ENCODE measurements at places on chromosomes 7 and 10. TPM values are rescaled to one million over a fixed set of nuclear protein-coding genes. Genes with fewer than 3 reads are reported as not detected.

DNA sequence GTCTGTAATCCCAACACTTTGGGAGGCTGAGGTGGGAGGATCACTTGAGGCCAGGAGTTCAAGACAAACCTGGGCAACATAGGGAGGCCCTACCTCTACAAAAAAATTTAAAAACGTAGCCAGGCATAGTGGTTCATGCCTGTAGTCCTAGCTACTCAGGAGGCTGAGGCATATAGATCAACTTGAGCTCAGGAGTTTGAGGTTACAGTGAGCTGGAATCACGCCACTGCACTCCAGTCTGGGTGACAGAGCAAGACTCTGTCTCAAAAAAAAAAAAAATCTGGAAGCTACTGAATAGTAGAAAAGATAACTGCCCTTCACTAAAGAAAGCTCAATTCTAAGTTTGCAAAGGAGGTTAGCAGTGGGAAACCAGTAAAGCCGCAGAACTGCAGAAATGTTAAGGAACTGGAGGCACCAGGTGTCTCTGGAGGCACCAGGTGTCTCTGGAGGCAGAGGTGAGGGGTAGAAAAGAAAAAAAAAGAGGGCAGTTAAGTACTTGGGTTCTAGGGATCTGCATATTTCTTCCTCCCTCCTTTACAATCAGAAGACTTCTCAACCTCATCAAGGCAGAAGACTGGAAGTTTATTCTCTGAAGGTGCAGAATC lies 56.5 kb downstream of the RNLS start:
- H3K4me1 ChIP-seq, result peaks cover 8% of the 10 kb centered on the region
- H3K36me3 ChIP-seq, result no peaks in the 10 kb centered on the region
- no peak for DNase-seq
- H3K27me3 ChIP-seq, result no peaks in the 10 kb centered on the region
- H3K4me3 ChIP-seq, result no peak overlapping the region

DNA sequence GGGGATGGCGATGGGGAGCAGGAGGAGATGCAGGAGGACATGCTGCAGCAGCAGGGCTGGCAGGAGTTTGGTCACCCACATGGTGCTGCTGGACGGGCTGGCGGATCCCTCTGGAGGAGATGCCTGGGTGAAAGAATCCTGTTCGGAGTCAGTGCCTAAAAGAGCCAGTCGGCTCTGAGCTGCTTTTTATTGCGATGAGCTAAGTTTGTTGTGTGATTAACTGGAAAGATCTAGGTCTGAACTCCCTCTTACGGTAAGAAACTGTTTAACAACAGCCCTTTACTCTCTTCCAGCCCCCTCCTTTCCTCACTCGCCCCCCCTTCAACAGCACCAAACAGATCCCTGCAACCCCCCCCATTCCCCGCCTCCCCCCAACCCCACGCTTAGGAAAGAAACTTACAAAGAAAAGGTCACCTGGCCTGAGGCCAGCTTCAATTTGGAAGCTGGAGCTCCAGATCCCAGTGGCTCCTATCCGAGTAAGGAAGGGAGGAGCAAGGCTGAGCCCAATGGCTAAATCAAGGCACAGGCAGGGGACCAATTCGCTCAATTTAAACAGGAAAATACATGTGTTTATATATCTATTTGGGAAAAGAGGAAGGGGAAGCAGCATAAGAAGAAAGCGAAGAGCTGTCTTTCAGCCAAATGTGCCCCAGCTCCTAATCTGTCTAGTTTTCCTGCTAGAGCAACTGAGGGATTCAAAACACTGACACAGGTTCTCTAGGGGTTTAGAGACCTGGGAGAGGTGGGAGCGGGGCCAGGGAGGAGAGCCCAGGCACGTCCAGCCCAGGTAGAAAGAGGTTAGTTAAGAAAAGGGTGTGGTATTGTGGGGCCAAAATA lies at the start of gene HGF:
Gene HGF (minus strand): TSS at position 157 of the 837 bp plus-strand sequence. CDS start 76 bp downstream, at position 81.
- no peaks in the 10 kb centered on the region for H3K36me3 ChIP-seq
- H3K4me1 ChIP-seq, result no peaks in the 10 kb centered on the region
- no peak for DNase-seq
- no peak within 1 kb of the TSS for H3K4me3 ChIP-seq

DNA sequence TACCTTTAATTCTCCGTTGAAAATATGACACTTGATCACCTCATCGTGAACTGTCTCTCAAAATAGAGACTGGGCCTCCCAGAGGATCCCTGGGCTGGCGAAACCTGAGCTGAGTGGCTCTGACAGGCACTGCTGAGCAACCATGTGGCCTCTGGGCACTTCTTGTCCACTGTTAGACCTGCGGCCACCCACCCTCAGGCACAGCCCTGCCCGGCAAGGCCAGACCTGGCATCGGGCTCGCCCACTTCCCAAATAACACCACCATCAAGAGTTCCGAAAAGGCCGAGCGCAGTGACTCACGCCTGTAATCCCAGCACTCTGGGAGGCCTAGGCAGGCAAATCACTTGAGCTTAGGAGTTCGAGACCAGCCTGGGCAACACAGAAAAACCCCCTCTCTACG lies 82.5 kb downstream of the COBL start:
- no peaks in the 10 kb centered on the region for H3K36me3 ChIP-seq
- H3K4me1 ChIP-seq, result no peaks in the 10 kb centered on the region
- H3K4me3 ChIP-seq, result no peak overlapping the region

DNA sequence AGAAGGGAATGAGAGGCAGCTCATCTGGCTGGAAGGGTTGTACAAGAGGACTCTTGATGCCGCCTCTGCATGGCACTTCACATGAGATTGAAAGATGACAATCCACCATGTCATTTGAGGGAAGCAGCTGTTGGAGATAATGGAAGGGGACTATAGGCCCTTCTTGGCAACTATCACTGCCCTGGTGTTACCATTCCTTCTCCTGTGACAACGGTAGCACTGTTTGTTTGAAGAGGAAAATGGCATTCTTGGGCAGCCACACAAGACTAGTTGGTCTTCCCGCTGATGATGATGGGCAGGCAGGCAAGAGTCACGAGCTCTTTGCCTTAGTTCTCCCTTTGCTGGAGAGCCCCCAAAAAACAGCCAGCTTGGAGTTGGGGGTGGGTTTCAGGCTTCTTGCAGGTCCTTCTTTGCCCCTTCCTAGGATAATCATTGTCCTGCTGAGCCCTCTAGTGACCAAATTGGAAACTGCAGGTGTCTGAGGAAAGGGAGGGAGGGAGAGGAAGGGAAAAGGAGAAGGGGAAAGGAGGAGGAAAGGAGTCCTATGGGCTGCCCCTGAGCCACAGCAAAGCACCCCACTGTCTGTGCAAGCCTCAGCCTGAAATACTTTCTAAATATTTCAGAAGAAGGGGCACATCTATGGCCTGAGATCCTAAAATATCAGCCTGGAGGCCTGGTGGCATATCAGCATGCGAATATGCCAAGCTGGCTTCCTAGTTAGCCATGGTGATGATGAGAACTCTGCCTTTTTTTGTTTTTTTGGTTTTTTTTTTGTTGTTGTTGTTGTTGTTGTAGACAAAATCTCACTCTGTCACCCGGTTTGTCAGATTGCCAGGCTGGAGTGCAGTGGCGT lies 165.6 kb upstream of the KMT2E start:
- H3K4me3 ChIP-seq, result no peak overlapping the region
- peaks cover 24% of the 10 kb centered on the region for H3K27me3 ChIP-seq
- no peaks in the 10 kb centered on the region for H3K36me3 ChIP-seq

DNA sequence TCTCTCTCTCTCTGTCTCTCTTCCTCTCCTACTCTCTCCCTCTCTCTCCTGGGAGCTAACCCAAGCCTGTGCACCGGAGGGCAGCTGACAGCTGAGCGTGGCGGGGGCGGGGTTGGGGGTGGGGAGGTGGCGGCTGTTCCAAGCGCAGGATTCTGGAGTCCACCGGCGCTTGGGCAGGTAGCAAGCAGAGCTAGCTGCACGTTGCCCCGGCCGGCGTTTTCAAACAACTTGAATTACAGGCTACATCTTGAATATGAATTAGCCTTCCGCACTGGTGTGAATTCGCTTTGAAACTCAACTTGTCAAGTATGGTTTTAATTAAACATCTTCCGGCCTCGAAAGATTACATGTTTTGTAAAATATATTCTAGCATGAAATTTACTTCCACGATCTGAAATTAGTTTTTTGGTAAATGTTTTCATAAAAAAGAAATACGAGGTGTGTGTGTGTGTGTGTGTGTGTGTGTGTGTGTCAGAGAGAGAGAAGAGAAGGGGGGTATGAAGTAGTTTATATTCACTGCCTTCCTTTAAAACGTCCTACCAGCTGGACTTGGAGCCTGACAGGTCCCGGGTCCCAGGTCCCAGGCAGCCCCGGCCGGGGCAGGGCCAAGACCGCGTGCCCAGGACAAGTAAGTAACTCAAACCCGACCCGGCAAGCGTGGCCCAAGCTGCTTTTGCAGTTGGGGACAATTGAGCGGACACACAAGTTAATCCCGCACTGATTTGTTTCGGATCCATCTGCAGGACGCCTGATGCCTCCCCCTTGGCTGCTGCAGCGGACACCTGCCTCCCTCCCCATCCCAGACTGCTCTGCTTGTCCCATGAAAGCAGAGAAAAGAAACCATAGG lies 9.0 kb upstream of the DLX6 start:
- peaks cover 97% of the 10 kb centered on the region for H3K27me3 ChIP-seq
- no peak overlapping the region for H3K4me3 ChIP-seq
- DNase-seq, result no peak
- H3K4me1 ChIP-seq, result no peaks in the 10 kb centered on the region
- no peak overlapping the region for H3K27ac ChIP-seq

DNA sequence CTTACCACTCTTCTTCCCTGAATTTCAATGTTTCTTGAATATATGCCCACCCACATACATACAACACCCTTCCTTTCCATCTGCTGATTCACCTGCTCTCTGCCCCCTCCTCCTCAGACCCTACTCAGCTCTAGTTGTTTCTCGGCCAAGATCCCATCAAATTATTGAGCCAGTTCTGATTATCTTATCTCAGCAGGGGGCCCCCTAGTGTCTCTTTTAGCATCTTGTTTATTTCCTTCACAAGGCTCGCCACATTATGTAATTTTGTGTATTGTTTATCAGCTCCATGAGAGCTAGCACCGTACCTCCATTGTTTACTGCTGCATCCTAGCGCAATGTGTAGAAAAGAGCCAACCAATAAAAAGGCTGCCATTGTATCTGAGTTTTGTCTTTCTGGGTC lies 71.9 kb downstream of the FAM13C start:
- no peak for DNase-seq
- no peaks in the 10 kb centered on the region for H3K27me3 ChIP-seq
- no peaks in the 10 kb centered on the region for H3K4me1 ChIP-seq

GRCh38 chr10:16816171-16816570 lies 1.1 kb downstream of the RSU1 start:
- H3K27ac ChIP-seq, result peak overlapping the region; percentile 61
- H3K4me1 ChIP-seq, result peaks cover 32% of the 10 kb centered on the region
- H3K36me3 ChIP-seq, result peaks cover 17% of the 10 kb centered on the region
- peak overlapping the region; percentile 93 for H3K4me3 ChIP-seq
- peaks cover 2% of the 10 kb centered on the region for H3K27me3 ChIP-seq

DNA sequence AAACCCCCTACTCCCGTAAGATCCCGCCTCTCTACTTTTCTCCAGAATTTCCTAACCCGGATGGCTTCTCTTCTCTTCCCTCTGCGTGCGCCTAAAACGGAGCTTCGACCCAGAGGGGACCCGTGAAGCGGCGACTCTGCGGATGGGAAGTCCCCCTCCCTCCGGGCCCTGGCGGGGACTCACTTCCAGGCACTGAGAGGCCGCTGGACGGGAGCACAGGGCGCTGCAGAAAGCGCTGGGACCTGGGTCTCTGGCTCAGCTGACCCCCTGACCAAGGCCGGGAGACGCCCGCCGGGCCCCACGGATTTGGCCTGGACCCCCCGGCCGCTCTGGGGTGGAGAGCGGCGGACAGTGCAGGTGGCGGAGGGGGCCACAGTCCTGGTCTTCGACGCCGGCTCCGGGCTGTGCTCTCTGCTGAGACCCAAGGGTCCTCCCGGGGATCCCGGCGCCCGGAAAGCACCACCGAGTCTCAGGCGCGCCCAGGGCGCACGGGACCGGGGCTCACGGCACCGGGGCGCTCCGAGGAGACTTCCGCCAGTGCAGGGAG lies 688 bp upstream of the FOXL3 start:
- no peak overlapping the region for H3K27ac ChIP-seq
- no peaks in the 10 kb centered on the region for H3K36me3 ChIP-seq
- peaks cover 40% of the 10 kb centered on the region for H3K27me3 ChIP-seq
- no peak for DNase-seq
- no peak overlapping the region for H3K4me3 ChIP-seq

DNA sequence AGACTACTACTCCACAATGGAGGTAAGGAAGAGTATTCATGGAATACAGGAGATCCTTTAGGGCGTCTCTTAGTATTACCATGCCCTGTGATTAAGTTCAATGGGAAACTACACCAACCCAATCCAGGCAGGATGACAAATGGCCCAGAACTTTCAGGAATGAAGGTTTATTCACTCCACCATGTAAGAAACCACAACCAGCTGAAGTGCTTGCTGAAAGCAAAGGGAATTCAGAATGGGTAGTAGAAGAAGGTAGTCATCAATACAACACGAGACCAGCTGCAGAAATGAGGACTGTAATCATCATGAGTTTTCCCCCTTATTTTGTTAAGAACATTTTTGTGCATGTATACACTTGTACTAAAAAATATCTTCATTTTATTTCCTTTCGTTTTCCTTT lies 76.6 kb downstream of the GPR37 start:
- no peaks in the 10 kb centered on the region for H3K36me3 ChIP-seq
- H3K27me3 ChIP-seq, result no peaks in the 10 kb centered on the region
- H3K4me1 ChIP-seq, result no peaks in the 10 kb centered on the region
- no peak for DNase-seq

GRCh38 chr10:71740069-71740653 lies 20.6 kb upstream of the C10orf105 start:
- H3K27ac ChIP-seq, result peak overlapping the region; percentile 4
- H3K36me3 ChIP-seq, result no peaks in the 10 kb centered on the region
- H3K4me1 ChIP-seq, result peaks cover 79% of the 10 kb centered on the region
- no peak overlapping the region for H3K4me3 ChIP-seq
- no peak for DNase-seq

- peaks cover 6% of the 10 kb centered on the region for H3K27me3 ChIP-seq
- no peaks in the 10 kb centered on the region for H3K4me1 ChIP-seq
- H3K27ac ChIP-seq, result no peak overlapping the region
- H3K36me3 ChIP-seq, result no peaks in the 10 kb centered on the region
- no peak for DNase-seq
- no peak overlapping the region for H3K4me3 ChIP-seq
These were observed 38.3 kb downstream of the LIPJ start for GRCh38 chr10:88624840-88625239.

DNA sequence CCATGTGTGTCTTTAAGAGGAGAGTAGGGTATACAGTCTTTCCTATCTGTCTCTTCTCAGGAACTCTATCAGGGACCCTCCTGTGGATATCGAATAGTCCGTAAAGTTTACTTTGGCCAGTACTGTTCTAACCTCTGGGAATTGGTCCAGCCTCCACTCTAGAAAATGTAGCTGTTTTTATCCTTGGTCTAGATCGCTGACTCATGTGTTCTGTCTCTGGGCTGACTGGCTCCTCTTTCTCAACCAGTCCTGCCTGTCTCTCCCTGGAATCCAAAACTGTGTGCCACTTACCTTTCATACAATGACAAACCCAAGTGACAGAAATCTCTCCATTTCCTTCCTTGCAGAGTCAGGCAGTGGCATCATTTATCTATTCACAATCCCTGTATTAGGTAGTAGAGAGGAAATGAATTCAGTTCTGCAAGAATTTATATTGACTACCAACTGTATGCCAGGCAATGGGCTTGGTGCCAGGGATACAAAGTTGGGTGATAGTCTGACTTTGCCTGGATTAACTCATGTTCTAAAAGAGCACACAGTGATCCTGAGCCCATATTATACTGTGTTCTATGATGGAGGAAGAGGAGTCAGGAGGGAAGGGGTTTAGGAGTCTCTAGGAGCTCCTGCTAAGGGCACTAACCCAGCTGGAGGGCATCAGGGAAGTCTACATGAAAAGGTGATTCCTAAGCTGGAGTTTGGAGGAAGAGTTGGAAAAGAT lies 232.7 kb downstream of the LRMDA start:
- no peaks in the 10 kb centered on the region for H3K4me1 ChIP-seq
- no peak overlapping the region for H3K4me3 ChIP-seq

GRCh38 chr10:30625080-30625479 lies 4.5 kb downstream of the LYZL2 start:
- peaks cover 37% of the 10 kb centered on the region for H3K27me3 ChIP-seq
- H3K4me1 ChIP-seq, result peaks cover 21% of the 10 kb centered on the region
- no peak overlapping the region for H3K27ac ChIP-seq
- H3K4me3 ChIP-seq, result no peak overlapping the region

CCL24 gene
- total RNA-seq, result not detected

PGAM2 gene
- not detected for total RNA-seq

Data from activated CD8-positive, alpha-beta memory T cell treated with anti-CD3 and anti-CD28 coated beads, Interleukin-2, amount 10 ng/mL, durations not matched to agents 7 days and 5 days (primary cell).